ENCODE measurements at places on chromosomes 5 and 9. TPM values are rescaled to one million over a fixed set of nuclear protein-coding genes. Genes with fewer than 3 reads are reported as not detected.

SELENOP gene
- total RNA-seq, result 808 TPM

GRCh38 chr5:31605920-31606319 is 33.0 kb upstream of the PDZD2 start:
- H3K4me3 ChIP-seq, result no peak overlapping the region
- DNase-seq, result no peak
- no peaks in the 10 kb centered on the region for H3K36me3 ChIP-seq
- no peaks in the 10 kb centered on the region for H3K27me3 ChIP-seq

- no peak for DNase-seq
- no peak overlapping the region for H3K4me3 ChIP-seq
- H3K36me3 ChIP-seq, result peaks cover 29% of the 10 kb centered on the region
- no peak overlapping the region for H3K27ac ChIP-seq
- H3K27me3 ChIP-seq, result no peaks in the 10 kb centered on the region
- no peaks in the 10 kb centered on the region for H3K4me1 ChIP-seq
Measured at GRCh38 chr5:34057118-34057517, 14.1 kb upstream of the C1QTNF3 start.

DNA sequence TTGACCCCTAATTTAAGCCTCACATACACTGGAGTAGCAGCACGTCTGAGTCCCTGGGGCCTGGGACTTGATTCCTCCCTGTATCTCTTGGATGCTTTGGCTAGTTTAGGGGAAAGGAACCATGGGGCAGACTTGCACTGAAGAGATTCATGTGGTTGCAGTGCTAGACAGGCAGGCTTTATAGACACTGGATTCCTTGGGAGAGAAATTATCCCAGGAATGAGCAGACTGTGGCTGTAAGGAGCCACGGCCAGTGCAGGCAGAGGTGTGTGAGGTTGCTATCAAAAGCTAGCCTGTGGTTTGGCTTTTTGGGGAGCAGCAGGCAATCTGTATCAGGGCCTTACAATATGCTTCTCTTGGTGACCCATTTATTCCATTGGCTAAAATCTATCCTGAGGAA is 20.5 kb upstream of the PITX1 start:
- no peak for DNase-seq
- H3K4me1 ChIP-seq, result no peaks in the 10 kb centered on the region
- H3K36me3 ChIP-seq, result no peaks in the 10 kb centered on the region
- H3K27ac ChIP-seq, result no peak overlapping the region
- peaks cover 48% of the 10 kb centered on the region for H3K27me3 ChIP-seq
- H3K4me3 ChIP-seq, result no peak overlapping the region

AQP7 gene
- 26.6 TPM for total RNA-seq

GRCh38 chr9:89919171-89919681 is 314.4 kb downstream of the GADD45G start:
- no peaks in the 10 kb centered on the region for H3K4me1 ChIP-seq
- no peaks in the 10 kb centered on the region for H3K36me3 ChIP-seq
- no peak for DNase-seq
- H3K4me3 ChIP-seq, result no peak overlapping the region
- H3K27me3 ChIP-seq, result no peaks in the 10 kb centered on the region
- no peak overlapping the region for H3K27ac ChIP-seq

Data from tibial nerve (tissue), 4 donors.